T-helper 2 cell (primary cell): ENCODE measurements at places on chromosomes 5 and 9.

GRCh38 chr5:173028811-173029327, 27.3 kb upstream of the CREBRF start:
- no peak for DNase-seq

DNA sequence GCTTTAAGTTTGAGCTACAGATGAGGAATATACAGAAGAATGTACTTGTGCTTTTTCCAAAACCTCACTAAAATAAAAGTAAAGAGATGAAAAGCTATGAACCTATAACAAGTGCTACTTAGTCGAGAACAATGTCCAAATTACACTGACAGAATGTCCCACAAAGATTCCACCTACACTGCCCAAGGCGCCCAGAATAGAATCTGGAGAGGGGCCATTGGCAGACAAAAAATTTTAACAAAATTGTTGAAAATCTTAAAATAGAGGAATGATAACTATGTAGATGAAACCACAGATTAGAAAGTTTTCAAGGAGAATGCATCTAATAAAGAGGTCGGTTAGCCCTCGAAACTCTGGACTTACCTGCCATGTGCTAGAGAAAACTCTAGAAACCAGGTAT, 235.3 kb downstream of the CETN3 start:
- DNase-seq = no peak

- no peak for DNase-seq
These were observed 110.9 kb downstream of the PAX5 start for GRCh38 chr9:36923025-36923625.

- DNase-seq = no peak
These were observed 216.9 kb downstream of the SPOCK1 start for GRCh38 chr5:137282216-137282615.

DNA sequence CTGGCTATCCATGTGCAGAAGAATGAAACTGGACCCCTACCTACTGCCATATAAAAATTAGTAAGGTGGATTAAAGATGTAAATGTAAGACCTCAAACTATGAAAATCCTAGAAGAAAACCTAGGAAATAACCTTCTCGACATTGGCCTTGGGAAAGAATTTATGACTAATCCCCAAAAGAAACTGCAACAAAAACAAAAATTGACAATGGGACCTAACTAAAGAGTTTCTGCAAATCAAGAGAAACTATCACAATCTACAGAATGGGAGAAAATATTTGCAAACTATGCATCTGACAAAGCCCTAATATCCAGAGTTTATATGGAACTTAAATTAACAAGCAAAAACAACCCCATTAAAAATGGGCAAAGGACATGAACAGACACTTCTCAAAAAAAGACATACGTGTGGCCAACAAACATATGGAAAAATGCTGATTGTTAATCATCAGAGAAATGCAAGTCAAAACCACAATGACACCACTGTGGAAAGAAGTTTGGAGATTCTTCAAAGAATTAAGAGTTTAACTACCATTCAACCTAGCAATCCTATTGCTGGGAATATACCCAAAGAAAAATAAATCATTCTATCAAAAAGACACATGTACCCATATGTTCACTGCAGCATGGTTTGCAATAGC, 98.5 kb downstream of the NR3C1 start:
- DNase-seq = no peak

- DNase-seq = peak; percentile 92
These were observed 78.9 kb downstream of the SEMA4D start for GRCh38 chr9:89418882-89419640.

GRCh38 chr5:137492331-137492730, 6.8 kb downstream of the SPOCK1 start:
- DNase-seq = no peak

DNA sequence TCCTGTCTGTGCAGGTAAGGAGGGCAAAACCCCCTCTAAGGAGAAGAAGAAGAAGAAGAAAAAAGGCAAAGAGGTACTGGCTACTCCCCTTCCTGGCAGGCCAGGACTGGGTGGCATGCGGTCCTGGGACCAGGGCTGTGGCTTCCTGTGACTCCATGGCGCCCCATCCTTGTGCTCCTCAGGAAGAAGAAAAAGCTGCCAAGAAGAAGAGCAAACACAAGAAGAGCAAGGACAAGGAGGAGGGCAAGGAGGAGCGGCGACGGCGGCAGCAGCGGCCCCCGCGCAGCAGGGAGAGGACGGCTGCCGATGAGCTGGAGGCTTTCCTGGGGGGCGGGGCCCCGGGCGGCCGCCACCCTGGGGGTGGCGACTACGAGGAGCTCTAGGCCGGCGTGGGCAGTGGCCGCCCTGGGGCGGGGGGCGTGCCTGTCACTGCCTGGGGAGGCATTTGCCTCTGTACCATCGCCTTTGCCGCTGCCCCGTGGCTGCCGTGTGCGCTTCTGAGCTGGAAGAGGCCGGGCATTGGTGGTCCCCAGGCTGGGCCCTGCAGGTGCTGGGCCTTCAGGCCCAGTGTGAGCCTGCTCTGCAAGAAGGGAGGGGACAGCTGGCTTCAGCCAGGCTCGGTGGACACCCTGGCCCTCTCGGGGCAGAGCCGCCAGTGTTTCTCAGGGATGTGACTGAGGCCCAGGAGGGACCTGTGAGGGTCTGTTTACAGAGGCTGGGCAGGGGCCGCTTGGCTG, 2.0 kb upstream of the AJM1 start:
- no peak for DNase-seq

DNA sequence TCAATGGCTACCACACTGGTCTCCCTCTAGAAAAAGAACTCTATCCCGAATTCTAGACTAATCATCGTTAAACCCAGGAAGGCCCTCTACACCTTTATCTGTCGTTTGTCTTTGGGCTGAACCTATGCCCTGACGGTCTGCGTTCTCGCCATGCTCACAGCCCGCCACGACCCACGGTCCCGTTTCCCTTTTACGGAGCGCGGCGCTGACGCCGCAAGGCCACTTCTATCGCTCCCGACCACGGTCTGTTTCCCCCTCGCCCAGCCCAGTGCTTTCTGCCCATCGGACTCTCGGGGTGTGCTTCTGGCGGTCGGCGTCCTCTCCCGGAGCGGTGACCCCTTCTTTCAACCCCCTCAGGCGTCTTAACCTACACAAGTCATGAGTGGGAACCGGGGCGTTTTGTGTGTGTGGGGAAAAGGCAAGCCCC, 974 bp downstream of the C9orf40 start:
- peak; percentile 31 for DNase-seq

DNA sequence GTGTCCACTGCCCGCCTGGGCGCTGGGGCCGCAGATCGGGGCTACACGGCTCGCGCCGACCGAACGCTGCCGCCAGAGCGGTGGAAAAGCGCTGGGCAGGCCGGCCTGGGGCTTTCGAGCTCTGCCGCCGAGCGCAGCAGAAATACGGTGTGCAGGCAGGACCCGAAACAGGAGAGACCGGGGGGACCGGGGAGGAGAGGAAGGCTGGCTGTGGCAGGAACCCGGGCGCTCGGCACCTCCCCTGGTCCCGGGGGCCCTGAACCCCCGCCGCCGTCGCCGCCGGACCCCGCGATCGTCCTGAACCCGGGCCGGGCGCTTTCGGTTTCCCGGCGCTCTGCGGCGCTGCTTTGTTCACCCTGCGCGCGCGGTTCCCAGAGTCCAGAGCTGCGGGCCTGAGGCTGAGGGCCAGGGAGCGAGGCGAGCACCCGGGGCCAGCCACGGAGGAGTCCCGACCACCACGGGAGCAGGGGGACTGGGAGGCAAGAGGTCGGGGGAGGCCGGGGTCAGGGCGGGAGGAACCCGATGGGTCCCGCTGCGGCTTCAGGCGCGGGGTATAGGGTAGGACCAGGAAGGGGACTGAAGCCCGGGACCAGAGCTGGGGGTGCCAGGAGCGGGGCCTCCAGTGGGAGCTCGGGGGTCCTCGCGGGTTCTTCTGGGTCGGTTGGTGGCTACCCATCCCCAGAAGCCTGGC, 12.0 kb downstream of the IRX2 start:
- no peak for DNase-seq

DNA sequence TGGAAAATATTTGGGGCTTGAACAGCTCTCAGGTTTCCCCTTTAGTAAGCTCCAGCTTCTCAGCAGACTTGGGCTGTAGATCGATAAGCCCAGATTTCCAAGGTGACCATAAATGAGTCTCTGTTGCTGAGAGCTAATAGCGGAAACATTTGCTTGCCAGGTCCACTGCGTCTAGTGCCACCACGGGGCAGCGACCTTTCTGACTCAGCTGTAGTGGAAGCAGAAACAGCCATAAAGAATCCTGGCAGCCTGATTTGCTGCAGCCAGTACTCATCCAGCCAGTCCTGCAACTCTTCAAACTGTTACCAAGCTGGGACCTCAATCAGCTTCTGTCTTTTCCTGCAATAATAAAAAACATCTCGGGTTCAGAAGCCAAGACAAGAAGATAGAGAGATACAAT, 241.7 kb downstream of the DOCK8 start:
- DNase-seq = no peak

GRCh38 chr5:77367741-77368140, 124.4 kb downstream of the WDR41 start:
- no peak for DNase-seq

- DNase-seq = no peak
These were observed 40.5 kb upstream of the IFNK start for GRCh38 chr9:27483576-27483975.

DNA sequence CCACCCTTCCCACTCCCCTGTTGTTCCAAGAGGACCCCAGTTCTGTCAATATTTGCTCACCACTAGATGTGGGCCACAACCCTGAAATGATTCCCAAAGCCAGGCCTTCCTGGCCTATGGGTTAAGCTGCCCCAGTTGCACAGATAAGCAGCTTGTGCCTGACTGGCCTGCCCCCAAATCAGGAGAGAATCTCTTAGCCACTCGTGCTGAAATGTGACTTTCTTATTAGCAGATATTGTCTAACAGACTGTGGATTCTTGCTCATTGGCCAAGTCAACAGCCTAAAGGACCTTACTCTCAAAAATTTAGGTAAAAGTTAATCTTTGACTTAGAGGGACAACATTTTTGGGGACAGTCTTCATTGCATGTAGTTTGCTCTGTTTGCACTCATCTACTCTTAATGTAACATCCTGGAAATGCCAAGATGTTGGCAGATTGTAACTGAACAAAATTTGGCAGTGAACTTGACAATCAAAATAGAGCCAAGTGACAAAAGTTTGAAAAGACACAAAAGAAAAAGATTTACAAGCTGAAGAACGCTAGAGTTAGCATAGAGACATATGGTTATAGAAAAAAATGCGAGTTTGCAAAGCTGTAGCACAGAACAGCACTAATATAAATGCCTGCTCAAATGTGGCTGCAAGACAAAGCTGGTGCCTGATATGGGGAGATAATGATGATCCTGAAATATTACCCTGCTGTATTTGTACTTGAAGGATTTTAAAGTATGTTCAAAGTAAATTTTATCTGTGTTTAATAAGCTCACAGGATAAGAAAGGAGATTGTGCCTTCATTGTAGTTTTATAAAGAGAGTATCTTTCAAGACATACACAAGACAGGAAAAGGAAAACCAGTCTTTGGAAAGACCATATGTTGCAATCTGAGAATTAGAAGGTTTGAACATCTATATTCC, 29.0 kb upstream of the FSD1L start:
- no peak for DNase-seq

DNA sequence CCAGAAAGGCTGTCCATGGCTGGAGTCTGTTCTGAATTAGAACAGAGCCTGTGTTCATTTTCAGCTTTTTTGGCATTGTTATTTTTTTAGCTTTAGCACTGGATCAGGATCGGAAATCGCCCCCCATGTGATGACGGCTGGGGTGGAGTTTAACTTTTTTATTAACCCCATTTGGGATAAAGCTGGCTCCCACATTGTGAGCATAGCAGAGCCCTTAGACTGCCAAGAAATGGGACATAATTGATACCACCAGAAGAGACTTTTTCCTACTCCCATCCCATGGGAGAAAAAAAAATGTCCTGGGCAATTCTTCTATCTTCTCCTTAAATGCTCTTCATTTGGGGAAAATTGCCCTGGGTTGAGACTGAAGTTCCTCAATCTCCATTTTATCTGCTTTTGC, 52.4 kb downstream of the SLIT3 start:
- no peak for DNase-seq

GRCh38 chr5:103218164-103218563, 40.4 kb upstream of the MACIR start:
- no peak for DNase-seq

GRCh38 chr9:94135222-94135621, 51.0 kb downstream of the PTPDC1 start:
- no peak for DNase-seq

- DNase-seq = peak; percentile 47
These were observed 20.3 kb downstream of the WHRN start for GRCh38 chr9:114484854-114485443.

DNA sequence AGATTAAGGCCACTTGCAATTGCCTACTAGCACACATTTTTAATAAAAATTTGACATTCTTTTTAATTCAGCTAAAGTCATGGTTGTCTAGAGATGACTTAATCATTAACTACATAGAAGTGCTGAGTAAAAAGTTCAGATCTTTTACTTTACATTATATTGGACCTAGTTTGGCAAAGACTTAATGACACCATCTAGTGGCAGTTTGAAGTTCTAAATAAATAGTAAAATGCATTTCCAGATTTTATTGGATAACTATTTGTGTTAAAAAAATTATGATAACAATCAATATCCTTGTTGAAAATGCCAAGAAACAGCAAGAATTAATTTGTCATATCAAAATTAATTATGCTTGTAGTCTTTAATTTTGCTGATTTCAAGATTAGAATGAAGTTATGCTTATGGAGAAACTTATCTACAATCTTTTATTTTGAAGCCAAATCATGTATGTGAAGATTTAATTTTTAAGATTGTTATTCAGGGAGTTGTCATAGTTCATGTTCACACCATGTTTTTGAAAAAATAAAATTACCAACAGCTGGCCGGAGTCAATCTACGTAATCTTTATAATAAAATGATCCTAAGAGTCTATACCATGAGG, 69.6 kb upstream of the PJA2 start:
- peak; percentile 17 for DNase-seq

DNA sequence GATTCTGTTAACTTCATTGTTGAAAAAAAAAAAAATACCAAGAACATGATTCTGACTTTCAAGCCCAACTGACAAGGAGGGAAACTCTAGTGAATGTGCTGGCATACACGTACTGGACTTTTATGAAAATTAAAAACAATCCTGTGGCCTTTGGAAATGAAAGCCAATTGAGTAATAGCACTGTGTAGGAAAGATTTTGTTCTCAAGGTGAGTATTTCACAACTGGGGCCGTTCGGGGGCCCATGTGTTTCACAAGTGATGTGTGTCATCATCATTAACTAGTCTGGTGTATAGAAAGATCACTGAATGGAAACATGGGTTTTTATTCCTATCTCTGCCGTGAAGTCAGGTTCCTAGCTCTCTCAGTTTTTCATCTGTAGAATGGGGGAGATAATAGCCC, 605.0 kb upstream of the CLINT1 start:
- no peak for DNase-seq

GRCh38 chr5:109990723-109991359, 301.1 kb downstream of the MAN2A1 start:
- no peak for DNase-seq

- no peak for DNase-seq
These were observed 293.0 kb downstream of the SEC61B start for GRCh38 chr9:99515093-99515492.

DNA sequence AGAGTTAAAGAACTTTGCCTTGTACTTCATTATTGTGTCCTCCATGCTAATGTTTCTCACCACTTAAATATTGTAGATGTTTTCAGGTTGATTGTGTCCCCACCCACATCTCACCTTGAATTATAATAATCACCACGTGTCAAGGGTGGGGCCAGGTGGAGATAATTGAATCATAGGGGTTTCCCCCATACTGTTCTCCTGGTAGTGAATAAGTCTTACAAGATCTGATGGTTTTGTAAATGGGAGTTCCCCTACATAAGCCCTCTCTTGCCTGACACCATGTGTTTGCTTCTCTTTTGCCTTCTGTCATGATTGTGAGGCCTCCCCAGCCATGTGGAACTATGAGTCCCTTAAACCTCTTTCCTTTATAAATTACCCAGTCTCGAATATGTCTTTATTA, 248.3 kb downstream of the FBXL7 start:
- no peak for DNase-seq

- DNase-seq = no peak
These were observed 77.1 kb downstream of the GOLPH3 start for GRCh38 chr5:32096891-32097595.
